ENCODE measurements at places on chromosomes 3 and 15. TPM values are rescaled to one million over a fixed set of nuclear protein-coding genes. Genes with fewer than 3 reads are reported as not detected.

DNA sequence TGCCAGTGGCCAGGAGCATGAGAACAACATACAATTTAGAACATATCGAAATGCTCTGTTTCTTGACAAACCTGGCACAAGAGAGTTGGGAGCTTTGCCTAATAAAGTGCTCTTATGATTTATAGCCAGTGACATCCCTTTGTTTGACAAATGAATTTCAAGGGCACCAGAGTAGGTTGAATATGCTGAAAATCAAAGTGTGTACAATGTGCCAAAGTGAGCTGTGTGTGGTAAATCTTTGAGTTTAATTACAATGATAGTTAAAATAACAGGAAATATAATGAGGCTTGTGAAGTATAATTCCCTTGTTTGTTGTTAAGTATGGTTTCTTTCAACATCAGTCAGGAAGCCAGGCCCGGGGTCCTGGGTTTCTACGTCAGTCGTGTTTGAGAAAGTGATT, 211.9 kb downstream of the EBLN2 start:
- no peaks in the 10 kb centered on the region for H3K4me1 ChIP-seq
- H3K27ac ChIP-seq: no peak overlapping the region
- H3K27me3 ChIP-seq: no peaks in the 10 kb centered on the region
- H3K36me3 ChIP-seq: no peaks in the 10 kb centered on the region
- H3K4me3 ChIP-seq: no peak overlapping the region

DNA sequence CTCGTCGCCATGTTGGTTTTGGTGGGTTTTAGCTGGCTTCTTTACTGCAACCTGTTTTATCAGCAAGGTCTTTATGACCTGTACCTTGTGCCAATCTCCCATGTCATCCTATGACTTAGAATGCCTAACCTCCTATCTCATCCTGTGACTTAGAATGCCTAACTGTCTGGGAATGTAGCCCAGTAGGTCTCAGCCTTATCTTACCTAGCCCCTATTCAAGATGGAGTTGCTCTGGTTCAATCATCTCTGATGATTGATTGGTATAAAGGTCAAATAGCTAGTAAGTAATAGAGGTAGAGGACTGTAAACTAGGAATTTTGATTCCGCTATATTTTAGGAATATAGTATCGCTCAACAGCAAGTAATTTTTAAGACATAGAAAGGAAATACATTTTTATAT, 1.3 kb upstream of the ACKR2 start:
- no peak for DNase-seq
- H3K27me3 ChIP-seq: no peaks in the 10 kb centered on the region
- H3K36me3 ChIP-seq: no peaks in the 10 kb centered on the region
- H3K4me3 ChIP-seq: no peak overlapping the region
- peaks cover 7% of the 10 kb centered on the region for H3K4me1 ChIP-seq
- no peak overlapping the region for H3K27ac ChIP-seq

DNA sequence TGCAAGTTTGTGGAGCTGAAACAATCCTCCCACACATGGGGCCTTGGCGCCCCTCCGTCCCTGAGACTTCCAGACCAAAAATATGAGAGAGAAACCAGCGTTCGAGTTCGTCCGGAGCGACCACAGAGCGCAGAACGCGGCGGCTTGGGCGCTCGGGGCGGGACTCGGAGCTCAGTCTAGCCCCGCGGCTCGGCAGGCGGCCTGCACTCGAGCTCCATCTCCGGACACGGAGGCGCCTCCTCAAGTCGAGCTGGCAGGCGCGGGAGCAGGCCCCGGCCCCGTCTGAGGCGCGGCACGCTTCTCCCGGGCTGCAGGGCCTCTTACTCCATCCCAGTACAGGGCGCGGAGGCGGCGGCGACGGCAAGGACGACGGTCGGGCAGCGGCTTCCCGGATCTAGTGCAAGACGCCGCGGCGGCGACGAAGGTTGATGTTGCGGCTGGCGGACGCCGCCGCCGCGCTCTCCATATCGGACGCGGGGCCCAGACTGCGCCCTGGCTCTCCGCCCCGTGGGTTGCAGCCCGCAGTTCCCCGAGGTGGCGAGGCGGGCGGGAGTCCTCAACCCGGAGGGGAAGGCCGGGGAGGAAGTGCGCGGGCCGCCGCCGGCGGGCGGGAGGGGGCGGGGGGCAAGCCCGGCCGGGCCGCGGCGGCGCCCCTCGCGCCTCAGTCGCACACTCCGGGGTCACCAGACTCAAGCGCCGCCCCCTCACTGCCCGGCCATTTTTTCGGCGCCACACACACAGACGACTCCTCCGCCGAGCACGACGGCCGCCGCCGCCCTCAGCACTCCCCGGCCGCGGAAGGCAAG, 674 bp downstream of the MSL2 start:
- H3K27me3 ChIP-seq: no peaks in the 10 kb centered on the region
- H3K27ac ChIP-seq: peak overlapping the region; percentile 99
- H3K4me1 ChIP-seq: peaks cover 34% of the 10 kb centered on the region
- H3K4me3 ChIP-seq: peak overlapping the region; percentile 86
- no peaks in the 10 kb centered on the region for H3K36me3 ChIP-seq

- H3K4me3 ChIP-seq: no peak overlapping the region
- H3K27ac ChIP-seq: peak overlapping the region; percentile 64
- H3K4me1 ChIP-seq: peaks cover 55% of the 10 kb centered on the region
- DNase-seq: no peak
- H3K27me3 ChIP-seq: no peaks in the 10 kb centered on the region
Observed at GRCh38 chr15:67115586-67115969, 50.2 kb downstream of the SMAD3 start.

DNA sequence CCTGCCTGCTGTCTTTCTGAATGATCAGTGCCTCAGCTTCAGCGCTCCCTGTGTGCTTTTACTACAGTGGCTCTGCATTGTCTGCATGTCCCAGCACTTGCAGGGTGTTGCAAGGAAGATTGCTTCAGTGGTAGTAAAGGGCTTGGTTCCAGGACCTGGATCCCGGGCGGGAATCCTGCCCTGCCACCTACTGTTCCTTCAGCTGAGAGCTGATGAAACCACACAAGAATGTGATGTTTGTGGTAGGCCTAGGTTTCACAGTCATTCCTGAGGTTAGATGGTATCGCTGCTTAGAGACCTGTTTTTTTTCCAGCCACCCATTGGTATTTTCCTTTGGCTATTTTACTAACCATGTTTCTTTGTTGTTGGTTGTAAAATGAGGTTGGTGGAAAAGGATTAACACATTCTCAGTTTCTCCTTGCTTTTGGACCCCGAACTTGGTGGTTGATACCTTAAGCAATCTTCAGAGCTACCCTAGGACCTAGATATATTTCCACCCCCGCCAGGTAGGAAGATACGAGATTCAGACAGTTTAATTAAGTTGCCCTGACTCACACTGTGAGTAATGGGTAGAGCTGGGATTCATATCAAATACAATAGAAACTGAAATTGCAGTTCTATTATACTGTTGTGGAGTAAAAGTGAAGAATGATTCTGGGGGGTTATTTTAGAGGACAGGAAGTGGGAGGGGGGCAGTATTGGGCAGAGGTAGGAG, 11.4 kb downstream of the GPR87 start:
- no peaks in the 10 kb centered on the region for H3K27me3 ChIP-seq
- no peaks in the 10 kb centered on the region for H3K36me3 ChIP-seq
- H3K27ac ChIP-seq: no peak overlapping the region
- no peak for DNase-seq
- H3K4me3 ChIP-seq: no peak overlapping the region

GRCh38 chr15:82979726-82980125, 6.3 kb upstream of the RAMAC start:
- no peaks in the 10 kb centered on the region for H3K36me3 ChIP-seq
- H3K27ac ChIP-seq: no peak overlapping the region
- H3K4me1 ChIP-seq: no peaks in the 10 kb centered on the region
- DNase-seq: no peak

DNA sequence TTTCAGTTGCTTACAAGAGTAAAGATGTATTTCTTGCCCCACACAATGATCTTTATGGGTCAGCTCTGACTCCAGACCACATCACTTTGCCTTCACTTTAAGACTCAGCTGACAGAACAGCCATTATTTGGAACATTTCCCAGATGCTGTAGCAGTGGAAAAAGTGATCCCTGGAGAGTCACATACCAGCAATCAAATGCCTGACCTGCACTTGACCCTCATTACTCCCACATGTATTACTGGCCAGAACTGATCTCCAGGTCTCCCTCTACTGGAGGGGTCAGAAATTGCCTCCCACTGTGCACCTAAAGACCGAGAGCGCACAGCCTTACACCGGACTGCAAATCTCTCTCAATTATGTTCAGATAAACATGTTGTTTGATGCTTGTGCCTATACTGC, 88.6 kb upstream of the ZNF385D start:
- peaks cover 7% of the 10 kb centered on the region for H3K4me1 ChIP-seq
- no peak for DNase-seq
- no peaks in the 10 kb centered on the region for H3K36me3 ChIP-seq
- H3K27me3 ChIP-seq: no peaks in the 10 kb centered on the region
- H3K27ac ChIP-seq: peak overlapping the region; percentile 33

- DNase-seq: no peak
- H3K4me3 ChIP-seq: no peak overlapping the region
- no peaks in the 10 kb centered on the region for H3K36me3 ChIP-seq
- no peaks in the 10 kb centered on the region for H3K27me3 ChIP-seq
Observed at GRCh38 chr3:64109438-64109837, 86.1 kb upstream of the PSMD6 start.

DNA sequence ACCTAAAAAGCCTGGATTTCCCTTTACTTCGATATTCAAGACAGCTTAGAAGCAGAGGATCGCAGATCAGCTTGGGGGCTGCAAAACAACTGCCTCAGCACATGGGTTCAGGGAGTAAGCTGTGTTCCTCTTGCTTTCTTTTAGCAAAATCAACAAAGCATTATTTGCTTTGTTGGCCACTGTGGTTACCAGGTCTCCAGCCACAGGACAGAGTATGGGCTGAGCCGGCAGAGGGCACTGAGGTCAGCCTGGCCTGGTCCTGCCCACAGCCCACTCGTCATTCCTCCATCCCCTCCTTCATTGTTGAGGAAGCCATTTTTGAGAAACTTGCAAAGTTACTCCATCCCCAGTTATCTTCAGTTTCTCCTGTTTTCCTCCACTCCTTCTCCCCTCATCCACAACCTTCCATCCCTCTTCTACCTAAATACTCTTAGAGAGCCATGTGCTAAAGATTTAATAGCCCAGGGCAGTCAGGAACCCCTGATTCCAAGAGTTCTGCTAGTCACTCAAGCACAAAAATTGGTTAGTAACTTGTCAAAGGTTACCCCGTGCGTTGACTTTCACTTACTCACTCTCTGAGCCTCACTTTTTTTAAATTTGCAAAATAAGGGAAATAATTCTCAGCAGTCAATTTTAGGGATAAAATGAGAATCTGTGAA, 60.0 kb upstream of the HES1 start:
- peaks cover 5% of the 10 kb centered on the region for H3K4me1 ChIP-seq
- DNase-seq: no peak

DNA sequence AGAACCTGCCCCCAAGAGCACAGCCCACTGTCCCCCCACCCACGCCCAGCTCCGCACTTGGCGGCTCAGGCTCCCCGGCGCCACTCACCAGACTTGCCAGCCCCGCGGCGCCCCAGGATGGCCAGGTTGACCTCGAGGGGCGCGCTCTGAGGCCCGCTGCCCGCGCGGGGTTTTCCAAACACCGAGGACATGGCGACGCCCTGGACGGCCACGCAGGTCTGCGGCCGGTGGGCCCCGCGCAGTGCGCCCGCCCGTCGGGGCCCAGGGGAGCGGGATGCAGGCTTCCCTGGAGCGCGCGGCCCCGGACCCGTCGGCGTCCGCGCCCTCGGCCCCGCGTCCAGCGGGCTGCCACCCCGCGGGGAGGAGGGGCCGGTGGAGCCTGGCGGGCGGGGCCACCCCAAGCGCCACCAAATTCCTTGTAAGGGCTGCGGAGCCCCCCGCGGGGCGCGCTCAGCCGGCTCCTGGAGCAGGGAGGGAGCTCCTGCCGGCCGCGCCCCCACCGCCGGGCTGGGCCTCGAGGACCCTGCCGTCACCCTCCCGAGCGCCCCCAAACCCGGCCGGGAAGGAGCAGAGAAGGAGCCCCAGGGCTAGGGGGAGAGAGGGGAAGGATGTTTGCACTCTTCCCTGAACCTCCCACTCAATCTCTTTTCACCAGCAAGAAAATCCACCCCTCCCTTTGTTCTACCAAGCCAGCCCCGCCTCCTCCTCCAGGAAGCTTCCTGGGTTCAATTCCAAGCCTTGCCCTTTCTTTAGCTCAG, at the start of gene RASL12:
Gene RASL12 (minus strand): TSS at position 347 of the 758 bp plus-strand sequence. CDS start 156 bp downstream, at position 191.
- peaks cover 5% of the 10 kb centered on the region for H3K36me3 ChIP-seq
- H3K4me1 ChIP-seq: peaks cover 64% of the 10 kb centered on the region
- H3K27ac ChIP-seq: peak within 1 kb of the TSS; percentile 97
- no peak for DNase-seq

DNA sequence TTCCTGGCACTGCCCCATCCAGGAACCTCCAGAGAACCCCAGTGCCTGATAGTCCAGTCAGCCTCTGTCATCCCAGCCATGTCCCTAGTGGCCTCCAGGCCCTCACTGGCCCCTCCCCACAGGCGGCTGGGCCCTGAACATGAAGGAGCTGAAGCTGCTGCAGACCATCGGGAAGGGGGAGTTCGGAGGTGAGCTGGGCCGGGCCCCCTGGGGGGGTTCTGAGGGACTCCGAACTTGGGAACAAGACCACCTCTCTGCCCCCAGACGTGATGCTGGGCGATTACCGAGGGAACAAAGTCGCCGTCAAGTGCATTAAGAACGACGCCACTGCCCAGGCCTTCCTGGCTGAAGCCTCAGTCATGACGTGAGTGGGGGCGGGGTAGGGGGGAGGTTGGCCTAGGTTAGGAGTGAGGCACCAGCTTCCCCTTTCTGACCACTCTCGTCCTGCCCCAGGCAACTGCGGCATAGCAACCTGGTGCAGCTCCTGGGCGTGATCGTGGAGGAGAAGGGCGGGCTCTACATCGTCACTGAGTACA, 12.0 kb upstream of the LMAN1L start:
- H3K27me3 ChIP-seq: no peaks in the 10 kb centered on the region
- no peaks in the 10 kb centered on the region for H3K4me1 ChIP-seq
- no peak overlapping the region for H3K4me3 ChIP-seq
- no peak for DNase-seq

DNA sequence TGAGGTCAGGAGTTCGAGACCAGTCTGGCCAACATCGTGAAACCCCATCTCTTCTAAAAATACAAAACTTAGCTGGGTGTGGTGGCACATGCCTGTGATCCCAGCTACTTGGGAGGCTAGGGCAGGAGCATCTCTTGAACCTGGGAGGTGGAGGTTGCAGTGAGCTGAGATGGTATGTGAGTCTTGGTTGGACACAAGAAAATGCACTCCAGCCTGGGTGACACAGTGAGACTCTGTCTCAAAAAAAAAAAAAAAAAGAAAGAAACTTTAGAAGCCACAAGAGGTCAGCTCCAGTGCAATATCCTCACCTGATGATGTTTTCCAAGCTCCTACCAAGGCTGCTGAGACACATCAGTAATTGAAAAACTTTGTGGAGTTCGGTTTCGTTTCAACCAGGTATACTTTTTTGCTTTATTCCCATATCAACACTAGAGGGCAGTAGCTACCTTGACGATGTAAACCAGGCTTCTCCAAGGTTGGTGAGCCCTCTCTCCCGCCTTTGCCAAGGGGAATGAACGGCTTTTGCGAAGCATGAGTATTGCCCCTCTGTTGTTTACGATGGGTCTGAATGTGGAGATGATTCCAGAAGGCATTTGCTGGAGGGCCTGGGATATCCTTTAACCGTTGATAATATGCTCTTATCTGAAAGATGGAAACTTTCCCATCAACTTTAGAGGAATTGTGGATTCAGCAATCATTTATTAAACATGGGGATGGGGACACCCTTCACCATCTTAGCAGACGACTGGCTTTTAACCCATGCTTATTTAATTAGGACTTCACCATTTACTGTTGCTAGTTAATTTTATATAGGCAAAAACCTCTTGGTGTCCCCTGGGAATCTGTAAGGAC, 202.8 kb downstream of the SV2B start:
- H3K27ac ChIP-seq: no peak overlapping the region
- H3K4me3 ChIP-seq: no peak overlapping the region
- no peak for DNase-seq
- no peaks in the 10 kb centered on the region for H3K36me3 ChIP-seq

Gene ARL14
- not detected for total RNA-seq

Gene GOLGA8G
- total RNA-seq: not detected

Gene RPP25
- total RNA-seq: 11.8 TPM

Gene FAM3D
- total RNA-seq: not detected

Gene SPINT1
- 4.8 TPM for total RNA-seq

Measured in thoracic aorta (tissue), 2 donors.